ENCODE measurements at places on chromosomes 5 and 9.

- H3K27ac ChIP-seq: no peak overlapping the region
- DNase-seq: no peak
- no peak overlapping the region for H3K4me3 ChIP-seq
- H3K36me3 ChIP-seq: no peaks in the 10 kb centered on the region
- H3K4me1 ChIP-seq: no peaks in the 10 kb centered on the region
These were observed 1224.0 kb upstream of the CDH18 start for GRCh38 chr5:21212026-21212425.

GRCh38 chr9:114662081-114662989 lies 4.7 kb upstream of the TEX53 start:
- DNase-seq: peak; percentile 59
- no peaks in the 10 kb centered on the region for H3K36me3 ChIP-seq
- peaks cover 6% of the 10 kb centered on the region for H3K4me1 ChIP-seq
- peaks cover 4% of the 10 kb centered on the region for H3K27me3 ChIP-seq
- H3K4me3 ChIP-seq: no peak overlapping the region
- no peak overlapping the region for H3K27ac ChIP-seq

DNA sequence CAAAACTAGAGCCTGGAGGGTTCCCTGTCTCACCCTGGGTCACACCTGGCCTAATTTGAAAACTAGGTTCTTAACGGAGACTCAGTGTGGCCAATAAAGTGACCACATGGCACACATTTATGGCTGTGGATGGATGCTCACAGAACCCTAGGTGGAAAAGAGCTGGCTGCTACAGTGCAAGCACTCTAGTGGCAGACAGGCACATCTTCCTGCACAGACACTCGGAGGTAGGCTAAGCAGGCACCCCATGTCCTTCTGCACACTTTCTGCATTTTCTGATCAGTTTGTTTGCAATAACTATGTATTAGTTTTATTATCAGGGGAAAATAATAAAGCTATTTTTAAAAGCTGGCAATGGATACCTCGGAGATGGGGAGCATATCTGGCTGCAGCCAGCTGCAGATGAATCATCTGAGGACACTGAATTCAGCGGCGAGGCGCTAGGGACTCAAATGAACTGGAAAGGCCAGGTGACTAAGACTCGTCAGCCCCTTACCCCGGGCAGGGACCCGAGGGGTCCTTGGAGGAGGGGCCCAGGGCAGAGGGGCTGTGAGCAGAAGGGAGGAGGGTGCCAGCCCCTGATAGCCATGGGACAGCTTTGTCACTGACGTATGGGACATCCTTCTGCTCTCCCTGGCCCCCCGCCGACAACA lies 96.2 kb downstream of the OLFM1 start:
- no peaks in the 10 kb centered on the region for H3K4me1 ChIP-seq
- H3K4me3 ChIP-seq: no peak overlapping the region
- no peaks in the 10 kb centered on the region for H3K36me3 ChIP-seq
- H3K27me3 ChIP-seq: peaks cover 15% of the 10 kb centered on the region

DNA sequence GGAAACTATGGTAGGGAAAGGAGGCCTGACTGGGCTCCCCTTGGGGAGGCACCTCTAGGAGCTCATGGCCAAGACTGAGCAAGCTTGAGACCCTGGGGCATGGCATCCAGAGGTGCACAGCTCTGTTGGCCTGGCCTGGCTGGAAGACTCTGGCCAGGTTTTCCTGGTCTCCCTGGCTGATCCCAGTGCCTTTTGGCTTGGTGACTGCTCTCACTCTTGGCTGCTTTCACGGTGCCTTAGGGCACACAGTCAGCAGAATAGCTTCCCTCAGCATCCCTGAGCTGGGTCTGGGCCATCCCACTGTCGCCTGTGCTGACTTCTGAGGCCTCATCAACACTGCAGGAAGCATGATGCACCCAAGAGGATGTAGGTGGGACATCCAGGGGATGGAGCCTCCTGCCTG lies 13.4 kb upstream of the DELE1 start:
- no peaks in the 10 kb centered on the region for H3K36me3 ChIP-seq
- H3K27me3 ChIP-seq: peaks cover 21% of the 10 kb centered on the region
- no peak overlapping the region for H3K4me3 ChIP-seq
- DNase-seq: no peak
- H3K4me1 ChIP-seq: peaks cover 15% of the 10 kb centered on the region
- no peak overlapping the region for H3K27ac ChIP-seq

DNA sequence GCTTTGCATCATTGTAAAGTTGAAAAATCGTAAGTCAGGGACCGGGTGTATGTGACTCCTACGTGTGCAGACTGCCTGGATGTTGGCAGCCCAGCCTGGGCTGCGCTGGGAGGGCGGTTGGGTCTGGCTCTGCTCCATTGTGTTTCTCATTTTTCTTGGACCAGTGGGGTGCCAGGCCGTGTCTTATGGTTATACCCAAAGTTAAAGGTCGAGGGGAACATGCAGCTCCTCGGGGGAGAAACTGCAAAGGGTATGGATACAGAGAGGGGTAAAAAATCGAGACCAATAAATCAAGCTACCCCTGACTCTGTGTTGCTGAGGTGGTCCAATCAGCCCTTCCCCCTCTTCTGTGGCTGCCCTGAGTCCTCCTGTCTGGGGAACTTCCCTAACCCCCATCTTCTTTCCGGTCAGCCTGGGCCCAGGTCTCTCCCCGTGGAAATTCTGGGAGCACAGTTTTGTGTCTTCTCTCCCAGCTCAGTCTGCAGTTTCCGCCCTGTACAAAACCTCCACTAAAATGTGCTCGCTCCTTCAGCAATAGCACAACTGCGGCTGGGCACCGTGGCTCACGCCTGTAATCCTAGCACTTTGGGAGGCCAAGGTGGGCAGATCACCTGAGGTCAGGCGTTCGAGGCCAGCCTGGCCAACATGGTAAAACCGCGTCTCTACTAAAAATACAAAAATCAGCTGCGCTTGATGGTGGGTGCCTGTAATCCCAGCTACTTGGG lies 34.1 kb upstream of the UNC5A start:
- peaks cover 1% of the 10 kb centered on the region for H3K4me1 ChIP-seq
- H3K4me3 ChIP-seq: no peak overlapping the region
- H3K27ac ChIP-seq: no peak overlapping the region
- no peaks in the 10 kb centered on the region for H3K36me3 ChIP-seq

DNA sequence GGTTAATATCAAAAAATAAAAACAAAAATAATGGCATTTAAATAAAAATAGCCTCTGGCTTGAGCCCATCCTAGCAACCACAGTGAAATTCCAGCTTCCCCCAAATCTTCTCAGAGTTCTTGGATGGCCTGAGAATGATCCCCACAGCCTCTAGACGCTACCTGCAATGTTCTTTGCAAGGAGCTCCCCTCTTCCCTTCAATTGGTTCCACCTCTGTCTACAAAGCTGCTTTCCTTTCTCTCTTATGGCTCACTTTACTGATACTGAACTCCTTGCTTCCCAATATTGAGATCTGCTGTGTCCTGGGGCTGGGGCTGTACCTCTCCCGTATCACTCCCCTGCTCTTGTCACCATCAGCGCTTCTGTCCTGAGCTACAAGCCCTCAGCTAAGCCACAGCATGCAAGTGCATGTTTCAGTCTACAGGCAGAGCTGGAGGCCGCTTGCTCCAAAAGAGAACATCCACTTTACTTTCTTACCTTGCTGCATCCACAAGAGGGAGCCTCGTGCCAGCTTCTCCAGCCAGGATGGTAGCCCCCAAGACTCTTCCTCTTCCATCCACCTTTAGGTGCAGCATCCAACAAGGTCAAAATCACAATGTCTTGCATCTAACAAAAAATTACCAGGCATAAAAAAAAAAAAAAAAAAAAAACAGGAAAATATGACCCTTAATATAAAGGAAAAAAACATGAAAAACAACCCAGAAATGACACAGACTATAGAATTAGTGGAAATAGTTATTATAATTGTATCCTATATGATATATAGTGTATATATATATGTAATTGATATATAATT lies 57.4 kb upstream of the PRSS3 start:
- H3K27me3 ChIP-seq: peaks cover 12% of the 10 kb centered on the region
- H3K4me3 ChIP-seq: no peak overlapping the region
- H3K4me1 ChIP-seq: no peaks in the 10 kb centered on the region
- H3K36me3 ChIP-seq: peaks cover 7% of the 10 kb centered on the region

- no peak overlapping the region for H3K27ac ChIP-seq
- H3K27me3 ChIP-seq: peaks cover 30% of the 10 kb centered on the region
- peak overlapping the region; percentile 76 for H3K4me3 ChIP-seq
- DNase-seq: peak; percentile 14
- H3K4me1 ChIP-seq: peaks cover 13% of the 10 kb centered on the region
- H3K36me3 ChIP-seq: peaks cover 3% of the 10 kb centered on the region
These were observed 28.8 kb upstream of the CDC23 start for GRCh38 chr5:138241688-138242571.

All from naive thymus-derived CD8-positive, alpha-beta T cell (primary cell).